ENCODE measurements at places on chromosomes 6 and 20. TPM values are rescaled to one million over a fixed set of nuclear protein-coding genes. Genes with fewer than 3 reads are reported as not detected.

CHRNA4 gene
- not detected for total RNA-seq

SIGLEC1 gene
- not detected for total RNA-seq

KIAA1755 gene
- total RNA-seq, result not detected

GHRH gene
- not detected for total RNA-seq

ATF6B gene
- 101 TPM for total RNA-seq

FOXS1 gene
- total RNA-seq, result not detected

FRK gene
- 0.02 TPM for total RNA-seq

FOXC1 gene
- total RNA-seq, result 0.10 TPM

LBP gene
- total RNA-seq, result not detected

DNA sequence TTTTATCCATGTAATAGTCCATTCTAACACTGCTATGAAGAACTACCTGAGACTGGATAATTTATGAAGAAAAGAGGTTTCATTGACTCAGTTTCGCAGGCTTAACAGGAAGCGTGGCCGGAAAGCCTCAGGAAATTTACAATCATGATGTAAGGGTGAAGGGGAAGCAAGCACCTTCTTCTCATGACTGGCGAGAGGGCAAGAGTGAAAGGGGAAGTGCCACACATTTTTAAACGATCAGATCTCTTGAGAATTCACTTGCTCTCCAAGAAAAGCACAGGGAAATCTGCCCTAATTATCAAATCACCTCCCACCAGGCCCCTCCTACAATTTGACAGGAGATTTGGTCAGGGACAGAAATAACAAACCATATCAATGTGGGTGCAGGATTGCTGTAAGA lies 859.7 kb downstream of the EPHA7 start:
- no peak for DNase-seq

GRCh38 chr6:93644611-93645010 lies 225.3 kb upstream of the EPHA7 start:
- no peak for DNase-seq

- no peak for DNase-seq
Observed at GRCh38 chr20:8523684-8524083, 391.6 kb downstream of the PLCB1 start.

GRCh38 chr6:105886066-105886813 lies 199.9 kb upstream of the PRDM1 start:
- DNase-seq, result no peak

DNA sequence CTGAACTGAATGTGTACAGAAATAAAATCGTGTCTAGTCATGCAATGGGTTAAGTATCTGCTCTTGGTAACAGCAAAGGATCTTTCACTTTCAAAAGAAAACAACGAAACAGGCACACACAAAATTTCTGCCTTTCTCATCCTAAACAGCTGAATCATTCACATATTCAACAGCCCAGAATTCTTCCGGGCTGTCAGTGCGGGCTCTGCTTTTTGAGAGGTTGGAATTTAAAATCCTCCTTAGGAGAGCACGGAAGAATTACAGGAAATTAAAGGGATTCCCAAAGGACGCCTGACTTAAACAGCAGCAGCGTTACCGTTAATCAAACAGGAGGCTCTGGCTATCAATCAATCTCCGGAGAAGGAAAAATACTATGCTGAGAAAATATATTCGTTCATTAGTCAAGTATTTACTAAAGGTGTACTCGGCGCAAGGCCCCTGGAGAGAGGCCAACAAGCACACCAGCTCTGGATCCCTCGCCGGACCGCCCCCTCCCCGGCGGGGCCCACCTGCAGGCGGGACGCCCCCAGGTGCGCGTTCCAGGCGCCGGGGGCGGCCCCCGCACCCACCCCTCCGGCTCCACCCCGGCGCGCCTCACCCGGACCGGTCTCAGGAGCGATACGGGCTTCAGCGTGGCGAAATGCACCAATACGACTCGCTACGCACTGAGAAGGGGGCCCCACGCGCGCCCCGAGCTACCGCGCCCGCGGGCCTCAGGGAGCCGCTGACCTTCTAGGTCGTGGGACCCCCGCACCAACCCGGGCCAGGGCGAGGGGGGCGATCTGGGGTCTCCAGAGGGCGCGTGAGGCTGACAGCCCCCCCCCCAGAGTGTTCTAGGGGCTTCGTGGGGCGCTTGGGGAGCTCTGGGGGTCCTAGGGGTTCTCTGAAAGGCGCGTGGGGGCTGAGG lies 1.0 kb downstream of the NAPB start:
- DNase-seq, result peak; percentile 27

GRCh38 chr20:53805895-53806384 lies 212.3 kb upstream of the ZNF217 start:
- DNase-seq, result no peak

DNA sequence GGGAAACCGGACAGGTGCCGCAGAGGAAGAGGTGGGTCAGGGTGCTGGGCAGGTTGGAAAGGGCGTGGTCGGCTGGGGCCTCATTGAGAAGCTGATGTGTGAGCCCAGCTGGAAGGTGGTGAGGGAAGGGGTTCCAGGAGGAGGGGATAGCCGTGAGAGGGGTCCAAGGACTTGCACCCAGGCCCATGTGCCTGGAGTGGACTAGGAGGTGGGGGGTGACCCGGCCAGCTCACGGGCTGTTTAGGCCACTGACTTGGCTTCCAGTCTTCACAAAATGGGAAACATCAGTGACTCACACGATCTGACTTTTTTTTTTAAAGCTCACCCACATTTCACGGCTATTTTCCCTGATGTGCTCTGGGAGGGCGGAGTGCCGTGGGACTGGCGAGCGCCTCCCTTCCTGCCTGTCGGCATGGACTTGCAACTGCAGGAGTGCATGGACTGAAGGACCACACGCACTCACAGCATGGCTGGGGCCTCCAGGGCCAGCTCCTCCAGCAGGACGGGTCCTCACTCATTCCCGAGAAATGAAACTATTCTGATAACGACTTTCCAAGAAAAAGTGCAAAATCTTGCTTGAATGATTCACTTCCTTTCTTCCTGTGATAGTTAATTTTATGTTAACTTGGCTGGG lies 13.5 kb upstream of the PDE10A start:
- DNase-seq, result no peak

GRCh38 chr20:38247166-38247509 lies 13.4 kb downstream of the KIAA1755 start:
- no peak for DNase-seq

DNA sequence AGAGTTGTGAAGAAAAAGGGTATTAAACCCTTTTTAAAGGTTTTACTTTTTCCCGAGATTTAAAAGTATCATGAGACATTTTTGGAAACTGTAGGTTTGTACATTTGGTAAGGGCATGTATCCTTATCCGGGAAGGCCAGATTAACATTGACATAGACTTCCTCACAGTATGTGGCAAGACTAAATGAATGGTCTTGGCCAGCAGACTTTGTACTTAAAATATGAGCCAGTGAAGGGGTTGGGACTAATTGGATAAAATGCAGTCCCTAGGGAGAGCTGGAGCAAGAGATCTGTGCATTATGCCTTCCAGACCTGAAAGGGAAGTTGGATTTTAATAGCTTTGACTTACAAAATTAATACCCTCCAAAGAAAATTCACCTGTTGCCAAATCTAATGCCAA lies 60.4 kb upstream of the CCN2 start:
- no peak for DNase-seq

GRCh38 chr6:1777921-1778685 lies 168.4 kb downstream of the FOXC1 start:
- no peak for DNase-seq

- peak; percentile 6 for DNase-seq
Observed at GRCh38 chr6:170522565-170523183, 30.4 kb downstream of the PSMB1 start.

DNA sequence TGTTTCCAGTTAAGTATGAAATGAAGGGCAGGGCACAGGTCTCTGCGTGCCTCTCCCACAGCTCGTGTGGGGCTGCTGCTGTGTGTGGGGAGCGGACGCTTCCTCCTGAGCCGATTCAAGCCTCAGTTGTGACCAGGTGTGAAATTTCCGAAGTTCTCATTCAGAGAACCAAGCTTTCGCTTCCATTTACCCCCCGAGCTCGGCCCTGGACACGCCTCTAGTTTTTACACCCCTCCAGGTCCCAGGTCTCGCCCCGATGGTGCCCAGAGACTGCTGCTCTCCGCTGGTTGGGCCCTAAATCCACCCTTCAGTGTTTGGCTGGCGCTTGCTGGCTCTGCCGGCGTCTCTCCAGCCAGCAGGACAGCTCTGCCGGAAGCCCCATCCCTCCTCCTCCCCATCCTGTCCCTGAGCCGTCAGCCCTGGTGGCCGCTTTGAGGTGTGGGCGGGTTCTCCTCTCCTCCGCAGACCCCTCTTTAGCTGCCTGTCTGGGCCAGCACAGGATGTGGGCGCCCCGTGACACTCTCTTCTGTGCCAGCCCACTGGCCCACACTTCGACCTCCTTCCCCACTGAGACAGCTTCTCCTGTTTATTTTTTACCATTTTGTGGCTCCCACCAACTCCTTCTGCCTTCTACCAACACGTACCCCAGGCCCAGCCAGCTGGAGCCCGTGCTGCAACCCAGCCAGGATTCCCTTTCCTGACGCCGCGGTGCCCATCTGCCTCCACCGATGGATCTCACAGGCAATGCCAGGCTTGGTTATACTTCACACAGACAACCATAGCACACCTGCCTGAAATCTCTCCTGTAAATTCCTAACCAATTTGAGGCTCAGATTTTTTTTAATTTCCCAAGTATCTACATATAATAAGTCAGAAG lies 142.8 kb downstream of the DLL1 start:
- DNase-seq, result peak; percentile 74

DNA sequence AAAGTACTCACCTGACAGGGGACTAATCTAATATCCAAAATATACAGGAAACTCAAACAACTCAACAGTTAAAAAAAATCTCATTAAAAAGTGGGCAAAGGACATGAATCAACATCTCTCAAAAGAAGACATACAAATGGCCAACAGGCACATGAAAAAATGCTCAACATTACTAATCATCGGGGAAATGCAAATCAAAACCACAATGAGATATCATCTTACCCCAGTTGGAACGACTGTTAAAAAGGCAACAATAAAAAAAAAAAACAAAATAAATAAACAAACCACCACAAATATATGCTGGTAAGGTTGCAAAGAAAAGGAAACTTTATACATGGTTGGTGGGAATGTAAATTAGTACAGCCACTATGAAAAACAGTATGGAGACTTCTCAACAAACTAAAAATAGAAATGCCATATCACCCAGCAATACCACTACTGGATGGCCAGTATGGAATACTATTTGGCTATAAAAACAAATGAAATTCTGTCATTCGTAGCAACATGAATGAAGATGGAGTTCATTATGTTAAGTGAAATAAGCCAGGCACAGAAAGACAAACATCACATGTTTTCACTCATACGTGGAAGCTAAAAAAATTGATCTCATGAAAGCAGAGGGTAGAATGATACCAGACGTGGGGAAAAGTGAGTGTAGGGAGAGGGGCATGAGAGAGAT lies 6.6 kb downstream of the SIRPB2 start:
- DNase-seq, result no peak

DNA sequence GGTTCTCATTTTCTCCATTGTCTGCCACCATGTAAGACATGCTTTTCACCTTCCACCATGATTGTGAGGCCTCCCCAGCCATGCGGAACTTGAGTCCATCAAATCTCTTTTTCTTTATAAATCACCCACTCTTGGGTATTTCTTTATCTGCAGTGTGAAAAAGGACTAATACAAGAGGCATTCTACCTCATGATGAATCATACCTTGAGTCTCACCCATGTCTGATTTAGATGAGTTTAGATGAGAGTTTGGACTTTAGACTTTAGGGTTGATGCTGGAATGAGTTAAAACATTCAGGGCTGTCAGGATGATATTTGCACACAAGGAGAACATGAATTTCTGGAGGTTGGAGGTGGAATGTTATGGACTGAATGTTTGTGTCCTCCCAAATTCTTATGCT lies 545.6 kb downstream of the C6orf118 start:
- DNase-seq, result no peak

GRCh38 chr6:7996538-7997111 lies 67.6 kb downstream of the BLOC1S5 start:
- no peak for DNase-seq

DNA sequence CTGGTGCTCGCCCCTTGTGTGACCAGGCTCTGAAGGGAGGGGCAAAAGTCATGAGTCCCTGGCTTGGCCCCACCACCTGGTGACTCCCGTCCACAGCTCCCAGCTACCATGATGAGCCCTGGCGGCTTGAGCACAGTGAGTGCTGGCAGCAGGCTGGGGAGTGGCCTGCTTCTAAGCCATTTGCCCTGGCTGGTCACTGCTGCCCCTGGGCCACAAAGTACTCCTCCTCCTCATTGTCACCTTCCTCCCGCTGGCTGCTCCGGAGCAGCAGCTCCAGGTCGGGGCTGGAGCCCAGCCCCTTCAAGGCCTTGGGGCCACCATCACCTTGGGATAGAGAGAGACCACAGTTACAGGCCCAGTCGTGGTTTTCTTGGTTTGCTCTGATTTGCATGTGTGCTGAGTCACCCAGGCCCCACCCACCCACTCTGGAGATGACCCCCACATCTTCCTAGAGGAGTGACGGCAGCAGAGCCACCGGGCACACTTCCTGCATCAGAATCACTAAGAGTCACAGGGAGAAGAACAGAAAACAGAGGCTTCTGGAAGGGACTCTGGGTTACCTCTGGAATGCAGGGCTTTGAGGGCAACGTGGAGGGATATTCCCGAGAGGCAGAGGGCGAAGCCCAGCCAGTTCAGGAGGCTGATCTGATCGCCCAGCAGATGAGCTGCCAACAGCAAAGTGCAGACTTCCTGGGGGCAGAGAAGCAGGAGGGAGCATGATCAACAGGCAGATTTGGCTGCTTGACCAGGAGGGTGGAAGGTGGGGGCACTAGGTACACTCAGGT lies 42.1 kb upstream of the CDH22 start:
- no peak for DNase-seq

GRCh38 chr6:100892116-100892515 lies 11.0 kb upstream of the ASCC3 start:
- DNase-seq, result no peak

DNA sequence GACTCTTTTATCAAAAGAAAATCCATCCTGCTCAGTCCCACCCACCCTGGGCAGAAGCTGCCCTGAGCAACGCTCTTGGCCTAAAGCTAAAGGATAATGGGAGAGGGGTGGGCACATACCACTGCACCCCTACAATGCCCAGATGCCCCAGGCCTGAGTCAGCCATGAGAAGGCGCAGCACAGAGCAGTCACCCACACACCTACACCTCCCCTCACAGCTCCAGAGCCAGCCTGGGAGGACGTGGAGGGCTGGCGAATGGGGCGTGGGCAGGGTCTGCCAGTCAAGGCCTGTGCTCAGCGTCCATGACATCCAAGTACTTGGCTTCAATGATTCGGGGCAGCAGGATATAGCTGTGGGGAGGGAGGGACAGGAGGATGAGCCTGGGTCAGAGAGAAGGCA lies 11.5 kb downstream of the SLC4A11 start:
- DNase-seq, result no peak

- DNase-seq, result no peak
Observed at GRCh38 chr6:21648475-21649050, 55.0 kb downstream of the SOX4 start.

GRCh38 chr6:93731306-93731705 lies 311.9 kb upstream of the EPHA7 start:
- no peak for DNase-seq

GRCh38 chr6:17353440-17354175 lies 39.8 kb upstream of the CAP2 start:
- no peak for DNase-seq

GRCh38 chr20:2865630-2866029 lies 7.7 kb upstream of the PTPRA start:
- DNase-seq, result no peak

GRCh38 chr20:31930779-31931178 lies 21.1 kb downstream of the PDRG1 start:
- DNase-seq, result no peak

GRCh38 chr6:77470983-77471382 lies 7.7 kb upstream of the HTR1B start:
- DNase-seq, result no peak
